ENCODE measurements at places on chromosomes 12 and 14.

DNA sequence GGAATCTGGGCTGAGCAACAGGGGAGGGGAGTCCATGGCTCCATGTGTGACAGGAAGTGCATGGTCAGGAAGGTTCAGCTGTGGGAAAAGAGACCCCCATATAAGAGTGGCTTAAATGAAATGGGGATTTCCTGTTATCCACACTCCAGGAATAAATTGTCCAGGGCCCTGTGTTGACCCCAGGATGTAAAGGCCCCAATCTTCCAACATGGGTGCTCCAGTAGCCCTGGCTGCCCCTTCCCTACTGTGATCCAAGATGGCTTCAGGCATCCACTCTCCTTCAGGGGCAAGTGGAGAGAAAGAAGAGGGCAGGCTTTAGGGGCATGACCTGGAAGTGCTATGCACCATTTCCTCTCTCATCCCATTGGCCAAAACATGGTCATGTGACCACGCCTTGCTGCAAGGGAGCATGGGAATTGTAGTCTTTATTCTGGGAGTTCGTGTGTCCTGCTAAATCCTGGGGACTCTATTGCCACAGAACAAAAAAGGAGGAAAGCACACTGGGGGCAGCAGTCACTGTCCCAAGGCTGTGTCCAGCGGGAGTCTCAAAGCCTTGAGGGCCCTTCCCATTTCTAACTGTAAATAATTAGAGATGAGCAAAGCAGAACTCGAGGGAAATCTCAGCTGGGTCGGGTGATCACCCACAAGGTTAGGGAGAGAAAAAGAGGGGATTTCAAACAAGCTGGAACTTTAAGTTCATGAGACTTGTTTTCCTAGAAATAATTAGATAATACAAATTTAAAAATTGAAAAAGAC is 289.2 kb downstream of the ADGRD1 start:
- no peak for DNase-seq

DNA sequence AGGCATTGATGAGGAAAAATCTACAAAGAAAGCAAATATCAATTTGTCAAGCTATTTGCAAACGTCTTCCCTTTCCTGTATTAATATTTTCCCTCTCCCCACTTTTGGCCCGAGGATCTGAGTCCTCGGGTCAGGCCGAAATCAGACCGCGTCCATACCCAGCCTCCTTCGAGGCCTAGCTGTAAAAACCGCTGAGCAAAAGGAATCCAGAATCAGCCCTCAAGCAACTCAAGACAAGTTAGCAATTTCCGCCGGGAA is 353 bp upstream of the MAPK1IP1L start:
- no peak for DNase-seq

- no peak for DNase-seq
Measured at GRCh38 chr14:105010106-105010505, 10.8 kb downstream of the CDCA4 start.

GRCh38 chr12:32843528-32844095 is 53.0 kb downstream of the PKP2 start:
- no peak for DNase-seq

DNA sequence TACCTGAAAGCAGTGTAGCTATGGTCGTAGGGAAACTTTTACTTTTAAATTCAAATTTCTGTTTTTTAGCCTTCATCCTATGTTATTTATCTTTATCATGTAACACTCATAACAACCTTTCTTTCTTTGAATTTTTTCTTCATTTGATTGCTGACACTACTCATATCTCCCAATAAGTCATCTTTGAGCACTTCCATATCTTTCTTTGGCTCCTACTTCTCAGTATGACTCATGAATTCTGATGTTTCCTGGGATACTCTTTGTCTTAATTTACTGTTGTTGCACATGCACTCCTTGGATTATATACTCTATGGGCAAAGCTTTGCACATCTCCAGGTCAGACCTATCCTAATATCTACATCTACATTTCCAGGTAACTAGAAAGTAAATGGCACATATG is 18.1 kb upstream of the IAPP start:
- DNase-seq, result no peak

GRCh38 chr14:38870296-38870836 is 232.7 kb downstream of the SEC23A start:
- DNase-seq, result no peak

GRCh38 chr12:106941481-106942156 is 14.1 kb upstream of the TMEM263 start:
- DNase-seq, result no peak

DNA sequence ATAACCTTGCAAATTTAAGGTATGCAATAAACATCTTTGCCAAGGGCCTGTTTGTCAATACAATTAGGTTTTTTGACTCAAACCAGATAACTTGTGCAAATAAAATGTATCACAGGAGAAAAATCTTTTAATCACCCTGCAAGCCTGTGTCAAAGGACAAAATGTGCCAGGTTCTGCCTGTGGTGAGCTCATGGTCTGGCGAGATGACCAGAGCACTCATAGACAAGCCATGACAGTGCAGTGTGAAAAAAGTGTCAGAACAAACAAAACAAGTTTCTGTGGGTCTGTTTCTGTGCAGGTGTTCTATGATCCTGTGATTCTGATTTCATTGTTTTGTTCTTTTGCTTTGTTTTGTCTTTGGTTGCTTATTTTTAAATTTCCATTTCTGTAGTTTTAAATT is 847.2 kb downstream of the VRK1 start:
- no peak for DNase-seq

GRCh38 chr12:46107591-46107990 is 117.2 kb upstream of the SCAF11 start:
- DNase-seq, result no peak

Measured in stimulated activated CD8-positive, alpha-beta memory T cell treated with anti-CD3 and anti-CD28 coated beads, Interleukin-15, amount 100 ng/mL, for 4 hours (primary cell).